ENCODE measurements at places on chromosomes 16 and 17.

DNA sequence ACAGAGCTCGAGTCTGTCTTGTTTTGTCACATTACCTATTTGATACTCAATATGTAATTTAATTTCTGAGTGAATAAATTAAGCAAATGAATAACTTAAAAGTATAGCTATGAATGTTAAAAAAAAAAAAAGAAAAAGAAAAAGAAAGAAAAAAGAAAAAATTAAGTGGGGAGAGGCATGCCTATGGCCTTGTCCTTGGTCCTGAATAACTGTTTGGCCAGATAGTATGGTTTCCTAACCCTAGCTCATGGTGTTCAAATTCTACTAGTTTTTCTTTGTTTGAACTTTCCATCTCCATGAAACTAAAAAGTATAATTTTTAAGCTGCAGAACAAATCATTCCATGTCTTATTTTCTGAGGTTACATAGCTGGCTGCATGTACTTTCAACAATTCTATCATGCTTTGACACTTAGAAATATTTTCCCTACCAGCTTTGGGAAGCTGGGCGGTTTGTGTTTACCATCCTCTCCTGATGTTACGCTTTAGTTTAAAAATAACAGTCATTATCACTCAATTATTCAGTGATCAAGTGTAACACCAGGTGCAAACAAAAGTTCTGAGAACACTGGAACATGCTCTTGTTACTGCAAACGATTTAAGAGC lies 31.8 kb downstream of the TOX3 start:
- DNase-seq: no peak

GRCh38 chr16:55062442-55062841 lies 131.8 kb downstream of the IRX5 start:
- no peak for DNase-seq

GRCh38 chr17:40463122-40463550 lies 19.9 kb downstream of the IGFBP4 start:
- DNase-seq: no peak

DNA sequence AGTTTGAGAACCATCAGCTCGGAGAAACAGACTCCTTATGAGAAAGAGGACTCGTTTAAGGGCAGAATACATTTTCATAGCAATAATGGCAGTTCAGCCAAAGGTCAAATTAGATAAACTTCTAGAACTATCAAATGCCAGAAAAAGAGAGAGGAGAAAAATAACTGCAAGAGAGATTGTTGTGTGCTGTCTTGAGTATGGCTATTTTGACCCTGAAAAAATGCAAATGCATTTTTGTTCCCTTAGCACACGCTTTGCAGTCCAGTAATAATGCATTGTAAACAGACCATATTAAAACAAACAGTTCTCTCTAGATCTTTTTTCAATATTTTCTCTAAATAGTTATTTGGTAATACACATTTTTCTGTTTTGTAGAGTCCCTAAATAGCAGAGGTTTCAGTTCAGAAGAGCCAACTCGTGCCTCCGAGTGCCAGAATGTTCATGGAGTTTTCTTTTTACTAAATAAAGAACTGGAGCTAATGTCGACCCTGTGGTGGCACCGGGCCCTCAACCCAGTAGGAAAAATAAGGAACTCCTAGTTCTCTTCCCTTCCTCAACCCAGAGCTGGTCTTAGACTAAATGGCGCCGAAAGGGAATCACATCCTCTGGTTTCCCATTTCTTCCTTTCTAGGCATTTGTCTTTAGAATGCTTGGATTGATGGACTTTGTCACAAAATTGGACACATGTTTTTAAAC lies 298.0 kb downstream of the MAP2K4 start:
- no peak for DNase-seq

GRCh38 chr17:28384281-28385036 lies 13.0 kb downstream of the SARM1 start:
- DNase-seq: peak; percentile 24

Measured in activated CD8-positive, alpha-beta memory T cell treated with anti-CD3 and anti-CD28 coated beads for 4 hours (primary cell).